Muscle of leg (tissue), 16 donors: ENCODE measurements at places on chromosomes 12 and 14. TPM values are rescaled to one million over a fixed set of nuclear protein-coding genes. Genes with fewer than 3 reads are reported as not detected.
A peak's percentile ranks its signal among the peaks of the same experiment; 100 is the strongest.

COX14 gene
- total RNA-seq, result 58.6 TPM

KRT79 gene
- total RNA-seq, result not detected

CLMN gene
- total RNA-seq, result 3.2 TPM

GRCh38 chr12:51868821-51869495, 18.9 kb upstream of the ANKRD33 start:
- DNase-seq, result peak; percentile 73

GRCh38 chr14:30872602-30873001, 1.8 kb upstream of the COCH start:
- DNase-seq, result no peak

- peak; percentile 66 for DNase-seq
These were observed 166.9 kb upstream of the BTG1 start for GRCh38 chr12:92312463-92312964.
